Kidney glomerular epithelial cell (primary cell): ENCODE measurements at places on chromosomes 13 and 19.

GRCh38 chr13:113184568-113185440 lies 23.7 kb downstream of the PCID2 start:
- no peak for DNase-seq

DNA sequence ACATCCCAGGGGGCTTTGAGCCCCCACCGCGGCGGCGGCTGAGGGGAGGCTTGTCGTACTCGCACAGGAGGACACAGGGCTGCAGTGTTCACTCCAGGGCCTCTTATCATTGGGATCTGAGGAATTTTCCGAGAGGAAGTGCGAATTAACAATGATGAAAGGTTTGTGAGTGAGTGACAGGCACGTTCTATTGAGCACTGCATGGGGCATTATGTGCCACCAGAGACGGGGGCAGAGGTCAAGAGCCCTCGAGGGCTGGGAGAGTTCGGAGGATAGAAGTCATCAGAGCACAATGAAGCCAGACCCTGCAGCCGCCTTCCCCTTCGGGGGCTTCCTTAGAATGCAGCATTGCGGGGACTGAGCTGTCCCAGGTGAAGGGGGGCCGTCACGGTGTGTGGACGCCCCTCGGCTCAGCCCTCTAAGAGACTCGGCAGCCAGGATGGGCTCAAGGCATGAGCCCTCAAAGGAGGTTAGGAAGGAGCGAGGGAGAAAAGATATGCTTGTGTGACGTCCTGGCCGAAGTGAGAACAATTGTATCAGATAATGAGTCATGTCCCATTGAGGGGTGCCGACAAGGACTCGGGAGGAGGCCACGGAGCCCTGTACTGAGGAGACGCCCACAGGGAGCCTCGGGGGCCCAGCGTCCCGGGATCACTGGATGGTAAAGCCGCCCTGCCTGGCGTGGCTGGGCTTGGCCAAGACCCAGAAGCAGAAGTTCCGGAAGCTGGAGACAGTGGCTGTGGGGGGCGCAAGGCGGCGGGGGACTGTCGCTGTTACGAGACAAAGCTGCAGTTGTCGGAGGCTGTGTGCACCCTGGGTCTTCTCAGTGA lies 53.9 kb downstream of the MCF2L start:
- no peak for DNase-seq

GRCh38 chr13:90627813-90628212 lies 719.7 kb upstream of the MIR17HG start:
- no peak for DNase-seq

- DNase-seq, result no peak
These were observed 316.2 kb downstream of the MTUS2 start for GRCh38 chr13:29136341-29136740.

DNA sequence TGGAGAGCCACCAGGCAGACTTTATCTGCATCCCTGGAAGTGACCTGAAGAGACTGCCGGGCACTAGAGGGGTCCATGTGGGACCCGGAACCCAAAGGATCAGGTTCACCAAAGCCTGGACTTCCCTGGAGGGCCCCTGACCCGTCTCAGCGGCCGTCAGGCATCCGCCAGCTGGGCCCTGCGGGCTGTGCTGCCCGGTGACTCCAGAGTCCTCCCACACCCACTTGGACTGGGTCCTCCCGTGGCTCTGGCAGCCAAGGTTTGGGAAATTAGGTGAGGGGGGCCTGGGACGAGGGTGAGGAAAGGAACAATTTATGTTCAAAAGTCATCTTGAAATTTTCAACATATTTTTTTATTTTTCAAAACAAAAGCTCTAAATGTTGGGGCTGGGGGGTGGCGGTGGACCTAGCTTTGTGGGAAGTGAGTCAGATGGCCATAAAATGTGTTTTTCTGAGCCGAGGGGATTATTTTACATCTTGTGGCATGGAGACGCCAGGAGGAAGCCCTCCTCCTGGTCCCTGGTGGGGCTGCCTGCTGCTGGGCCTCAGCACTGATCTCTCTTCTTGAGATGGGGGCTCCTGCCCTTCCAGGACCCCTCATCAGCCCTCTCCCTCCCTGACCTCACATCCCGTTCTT lies 20.2 kb downstream of the CEBPA start:
- DNase-seq, result no peak

GRCh38 chr19:38185562-38185961 lies 38.5 kb downstream of the DPF1 start:
- DNase-seq, result no peak

GRCh38 chr13:30722361-30722760 lies 13.0 kb upstream of the ALOX5AP start:
- no peak for DNase-seq

- DNase-seq, result no peak
These were observed 215.1 kb upstream of the SPRY2 start for GRCh38 chr13:80555796-80556678.

DNA sequence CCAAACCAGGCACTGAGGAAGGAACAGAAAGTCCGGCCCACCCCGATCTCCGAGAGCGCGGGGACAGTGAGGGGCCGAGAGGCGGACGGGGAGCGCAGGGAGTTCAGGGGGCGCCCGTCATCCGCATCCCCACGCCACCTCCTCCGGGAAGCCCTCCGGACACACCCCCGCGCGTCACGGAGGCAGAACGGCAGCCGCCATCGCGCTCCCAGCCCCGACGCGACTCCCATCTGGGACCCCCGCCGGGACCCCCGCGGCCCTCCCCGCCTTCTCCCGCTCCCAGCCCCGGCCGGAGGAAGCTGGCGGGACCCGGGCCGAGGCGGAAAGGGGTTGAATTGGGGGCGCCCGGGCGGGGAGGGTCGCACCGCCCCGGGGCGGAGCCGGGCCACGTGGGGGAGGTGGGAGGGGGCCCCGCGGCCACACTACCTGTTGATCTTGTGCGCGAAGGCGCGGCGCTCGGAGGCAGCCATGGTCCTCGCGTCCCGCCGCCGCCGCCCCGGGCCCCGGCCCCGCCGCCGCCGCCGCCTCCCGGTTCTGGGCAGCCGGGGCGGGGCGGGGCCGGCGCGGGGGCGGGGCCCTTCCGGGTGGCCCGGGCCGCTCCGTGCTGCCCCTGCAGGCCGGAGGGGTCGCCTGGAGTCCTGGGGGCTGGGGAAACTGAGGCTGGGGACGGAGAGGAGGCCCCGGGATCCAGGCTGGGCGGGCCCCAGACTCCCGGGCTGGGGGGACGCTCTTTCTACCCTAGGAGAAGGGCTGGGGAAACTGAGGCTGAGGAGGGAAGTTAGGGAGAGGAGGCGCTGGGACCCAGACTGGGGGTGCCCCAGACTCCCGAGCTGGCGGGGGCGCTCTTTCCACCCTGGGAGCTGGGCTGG lies at the start of gene DOCK6:
Gene DOCK6, minus strand, starts transcription at position 554 of the 869 bp plus-strand sequence. Its CDS starts 84 bp downstream, at position 470.
- DNase-seq, result no peak

- DNase-seq, result no peak
These were observed at the start of gene AMER2 for GRCh38 chr13:25171517-25172302. Gene AMER2, minus strand, starts transcription at chr13:25172288. Its CDS starts 669 bp downstream, at chr13:25171619.

- peak; percentile 79 for DNase-seq
These were observed at the start of gene ZNF432 for GRCh38 chr19:52048555-52049501. Gene ZNF432, minus strand, starts transcription at chr19:52048838. Its CDS starts 1,970 bp downstream, at chr19:52046868.

- DNase-seq, result no peak
These were observed 18.6 kb upstream of the LAIR1 start for GRCh38 chr19:54383330-54383729.

GRCh38 chr13:107942030-107942617 lies 273.2 kb downstream of the LIG4 start:
- no peak for DNase-seq

- peak; percentile 1 for DNase-seq
These were observed 119.1 kb downstream of the KLF12 start for GRCh38 chr13:74015137-74015536.

DNA sequence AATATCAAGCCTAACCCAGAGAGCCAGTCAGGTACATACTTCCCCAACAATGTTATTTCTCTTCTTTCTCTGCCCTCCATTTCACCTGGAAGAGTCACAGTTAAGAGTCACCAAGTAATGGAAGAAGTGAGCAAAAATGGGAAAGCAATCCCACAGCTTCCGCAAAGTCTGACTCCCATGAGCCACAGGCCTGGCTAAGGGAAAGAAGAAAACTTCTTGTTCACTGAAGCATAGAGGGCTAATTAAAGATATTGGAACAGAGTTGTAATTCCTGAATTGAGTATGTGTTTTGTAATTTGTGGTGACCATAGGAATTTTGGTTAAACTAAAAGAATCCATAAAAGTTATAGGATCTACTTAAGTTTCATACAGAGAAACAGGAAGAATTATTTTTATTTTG lies 830.9 kb upstream of the PCDH20 start:
- DNase-seq, result no peak

GRCh38 chr19:29771708-29772414 lies 39.9 kb upstream of the CCNE1 start:
- peak; percentile 3 for DNase-seq

DNA sequence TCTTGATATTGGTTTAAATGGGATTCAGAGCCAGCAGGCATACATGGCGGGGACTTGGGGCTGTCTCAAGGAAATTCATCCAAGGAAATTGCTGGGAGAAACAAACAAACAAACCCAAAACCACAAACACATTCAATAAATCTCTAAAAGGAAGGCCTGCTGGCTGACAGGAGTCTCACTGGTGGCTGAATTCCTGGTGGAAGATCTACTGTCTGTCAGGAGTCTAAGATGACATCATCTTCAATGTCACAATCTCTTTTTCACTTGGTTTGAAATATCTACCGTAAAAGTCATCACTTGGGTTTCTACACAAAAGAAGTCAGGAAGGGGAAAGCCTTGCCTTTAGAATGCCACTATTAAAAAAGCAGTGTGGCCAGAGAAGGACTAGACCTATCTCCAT lies 87.9 kb downstream of the KLF5 start:
- DNase-seq, result no peak

- DNase-seq, result peak; percentile 75
These were observed 77.3 kb upstream of the SIAH3 start for GRCh38 chr13:45928843-45929242.

GRCh38 chr19:2970201-2970835 lies 7.0 kb upstream of the TLE6 start:
- peak; percentile 15 for DNase-seq

- DNase-seq, result no peak
These were observed 36.8 kb upstream of the GAS6 start for GRCh38 chr13:113900646-113901045.

DNA sequence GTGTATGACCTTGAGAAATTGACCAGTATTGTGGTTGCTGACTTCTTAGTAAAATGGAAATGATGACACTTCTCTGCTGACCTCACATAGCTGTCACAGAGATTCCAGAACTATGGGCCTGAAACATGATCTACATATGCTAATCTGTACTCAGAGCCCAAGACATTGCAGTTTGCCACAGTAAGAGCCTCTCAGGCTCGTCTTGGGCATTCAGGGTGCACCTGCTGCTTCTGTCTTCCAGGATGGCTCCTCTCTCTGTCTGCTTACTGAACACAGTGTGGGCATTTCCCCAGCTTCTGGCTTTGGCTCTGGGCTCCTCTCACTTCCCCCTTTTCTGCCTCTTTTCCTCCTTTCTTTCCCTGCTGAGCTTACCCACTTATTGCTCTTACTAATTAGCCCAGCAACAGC lies 22.3 kb upstream of the SLC46A3 start:
- no peak for DNase-seq

- no peak for DNase-seq
These were observed 17.3 kb upstream of the AKT2 start for GRCh38 chr19:40302224-40303011.

- peak; percentile 7 for DNase-seq
These were observed at the start of gene PPP1R12C for GRCh38 chr19:55116859-55117662. Gene PPP1R12C, minus strand, starts transcription at chr19:55117637. Its CDS starts 94 bp downstream, at chr19:55117543.

DNA sequence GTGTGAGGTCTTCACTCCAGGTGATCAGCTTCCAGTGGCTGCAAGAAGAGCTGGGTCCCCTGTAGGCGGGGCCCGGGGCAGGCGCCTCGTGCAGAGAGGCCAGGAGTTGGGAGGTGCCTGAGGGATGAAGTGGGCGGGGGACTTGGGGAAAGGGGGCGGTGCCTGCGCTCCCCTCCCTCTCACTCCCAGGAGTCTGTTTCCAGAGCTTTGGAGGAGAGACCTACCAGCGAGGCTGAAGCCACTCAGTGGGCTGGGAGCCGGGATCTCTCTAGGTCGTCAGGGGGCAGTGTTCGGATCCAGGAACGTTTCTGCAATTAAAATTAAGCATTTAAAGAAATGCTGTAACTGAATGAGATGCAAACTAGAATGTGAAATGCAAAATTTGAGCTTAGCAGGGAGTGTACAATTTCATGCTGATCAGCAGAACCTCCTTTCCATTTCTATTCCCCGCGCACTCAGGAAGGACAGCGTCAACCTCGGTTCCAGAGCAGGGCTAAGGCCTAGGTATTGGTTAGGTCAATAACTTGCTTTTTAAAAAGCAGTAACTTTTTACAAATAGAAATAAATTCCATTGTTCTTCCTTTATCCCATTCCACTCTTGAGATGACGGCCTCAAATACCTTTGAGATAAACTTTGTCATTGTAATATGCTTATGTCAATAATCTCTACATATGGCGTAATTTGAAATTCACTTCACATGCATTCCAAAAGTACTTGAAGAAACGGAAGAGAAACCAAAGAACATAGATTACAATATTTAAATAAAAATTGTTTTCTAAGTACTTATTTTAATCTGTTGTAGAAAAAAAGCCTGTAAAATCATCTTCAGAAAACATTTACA lies 11.6 kb downstream of the ZNF160 start:
- DNase-seq, result no peak

- no peak for DNase-seq
These were observed 74.6 kb upstream of the NPAS1 start for GRCh38 chr19:46944918-46945628.

GRCh38 chr19:23769691-23770468 lies 11.2 kb upstream of the ZNF681 start:
- no peak for DNase-seq

DNA sequence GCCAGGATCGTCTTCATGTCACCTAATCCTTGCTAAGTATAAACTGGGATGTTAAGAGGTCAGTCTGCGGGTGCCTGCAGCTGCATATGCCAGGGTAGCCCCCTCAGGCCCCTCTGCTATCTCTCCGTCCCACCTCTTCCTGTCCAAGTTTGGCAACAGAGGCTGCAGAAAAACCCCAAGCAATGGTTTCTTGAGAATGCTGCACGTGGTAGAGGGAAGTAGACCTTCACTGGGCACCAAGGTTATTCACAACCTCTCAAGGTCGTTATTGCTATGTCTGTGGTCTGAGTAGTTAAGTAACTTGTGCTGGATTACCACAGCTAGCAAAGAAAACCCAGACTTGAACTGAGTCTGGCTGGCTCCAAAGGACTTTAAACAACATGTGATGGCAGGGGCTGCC lies 77.9 kb upstream of the XPO4 start:
- no peak for DNase-seq

DNA sequence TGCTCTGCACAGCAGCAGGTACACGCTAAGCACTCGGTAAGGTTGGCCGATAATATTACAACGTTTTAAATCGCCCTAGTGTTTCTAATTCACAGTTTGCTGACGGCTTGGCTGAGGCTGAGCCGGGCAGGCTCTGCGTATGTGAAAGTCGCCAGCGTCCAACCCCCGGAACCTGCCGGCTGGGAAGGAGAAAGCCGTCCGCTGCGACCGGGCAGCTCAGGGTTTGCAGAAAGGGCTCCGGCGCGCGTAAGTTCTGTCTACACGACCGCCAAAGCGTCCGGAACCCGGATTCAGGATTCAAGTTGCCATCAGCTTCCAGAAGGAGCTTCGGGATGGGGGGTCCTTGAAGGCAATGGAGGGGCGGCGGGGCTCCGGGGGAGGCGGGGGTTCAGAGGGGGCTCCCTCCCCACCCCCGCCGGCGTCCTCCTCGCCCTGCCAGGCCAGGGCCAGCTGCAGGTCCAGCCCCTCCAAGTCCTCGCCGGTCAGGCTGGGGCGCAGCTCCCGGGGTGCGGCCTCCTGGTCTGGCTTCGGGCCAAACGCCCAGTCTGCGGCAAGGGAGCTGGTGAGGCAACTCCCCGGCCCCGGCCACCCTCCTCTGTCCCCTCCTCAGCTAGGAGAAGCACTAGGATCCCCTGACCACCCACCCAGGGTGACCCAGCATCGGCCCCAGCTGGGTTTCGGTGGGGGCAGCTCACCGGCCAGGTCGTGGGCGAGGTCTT lies 575 bp downstream of the SMIM44 start:
- DNase-seq, result no peak
